Liver (tissue), 10 donors: ENCODE measurements at places on chromosomes 7 and 10.

- no peak for DNase-seq
- no peaks in the 10 kb centered on the region for H3K27me3 ChIP-seq
- no peaks in the 10 kb centered on the region for H3K4me1 ChIP-seq
- peaks cover 2% of the 10 kb centered on the region for H3K36me3 ChIP-seq
Measured at GRCh38 chr7:73704640-73705550, 14.6 kb downstream of the STX1A start.

GRCh38 chr7:138872576-138872975, 74.6 kb upstream of the ATP6V0A4 start:
- no peak for DNase-seq
- H3K4me3 ChIP-seq, result no peak overlapping the region
- no peaks in the 10 kb centered on the region for H3K36me3 ChIP-seq
- H3K27me3 ChIP-seq, result no peaks in the 10 kb centered on the region

DNA sequence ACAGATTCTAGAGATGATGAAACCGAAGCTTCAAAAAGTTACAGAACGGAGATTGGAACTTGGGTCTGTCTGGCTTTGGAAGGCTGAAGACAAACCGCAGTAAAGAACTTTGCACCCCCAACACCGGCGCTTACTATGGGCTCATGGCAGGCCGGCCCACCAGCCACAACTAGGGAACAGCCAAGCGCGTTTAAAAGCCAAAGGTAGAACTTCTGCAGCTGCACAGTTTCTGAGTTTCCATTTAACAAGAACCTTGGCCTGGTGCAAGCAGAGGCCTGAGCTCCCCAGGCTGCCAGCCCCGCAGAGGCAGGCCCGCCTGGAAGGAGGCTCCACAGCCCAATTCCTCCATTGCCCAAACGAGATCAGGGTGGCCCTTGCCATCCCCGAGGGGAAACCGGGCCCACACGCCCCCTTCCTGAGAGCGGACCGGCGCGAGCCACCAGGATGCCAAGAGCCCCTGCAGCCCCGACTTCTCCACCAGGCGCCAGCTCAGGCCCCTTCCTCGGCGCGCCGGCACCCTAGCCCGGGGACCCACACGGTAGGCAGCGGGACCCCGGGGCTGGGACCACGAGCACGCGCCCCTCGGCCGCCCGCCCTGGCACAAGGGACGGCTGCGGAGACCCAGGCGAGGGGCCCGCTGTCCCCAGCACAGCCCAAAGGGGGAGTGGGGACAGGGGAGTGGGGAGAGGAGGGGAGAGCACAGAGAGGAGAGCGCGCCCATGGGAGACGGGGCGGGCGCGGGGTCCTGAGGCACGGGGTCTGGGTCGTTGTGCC, 566 bp downstream of the MAD1L1 start:
- H3K27me3 ChIP-seq, result no peaks in the 10 kb centered on the region
- peaks cover 17% of the 10 kb centered on the region for H3K36me3 ChIP-seq
- H3K4me1 ChIP-seq, result peaks cover 16% of the 10 kb centered on the region
- H3K27ac ChIP-seq, result peak overlapping the region; percentile 70

GRCh38 chr7:79436378-79436777, 17.1 kb downstream of the MAGI2 start:
- DNase-seq, result no peak
- H3K36me3 ChIP-seq, result peaks cover 2% of the 10 kb centered on the region
- H3K27me3 ChIP-seq, result no peaks in the 10 kb centered on the region
- no peak overlapping the region for H3K27ac ChIP-seq
- no peaks in the 10 kb centered on the region for H3K4me1 ChIP-seq

DNA sequence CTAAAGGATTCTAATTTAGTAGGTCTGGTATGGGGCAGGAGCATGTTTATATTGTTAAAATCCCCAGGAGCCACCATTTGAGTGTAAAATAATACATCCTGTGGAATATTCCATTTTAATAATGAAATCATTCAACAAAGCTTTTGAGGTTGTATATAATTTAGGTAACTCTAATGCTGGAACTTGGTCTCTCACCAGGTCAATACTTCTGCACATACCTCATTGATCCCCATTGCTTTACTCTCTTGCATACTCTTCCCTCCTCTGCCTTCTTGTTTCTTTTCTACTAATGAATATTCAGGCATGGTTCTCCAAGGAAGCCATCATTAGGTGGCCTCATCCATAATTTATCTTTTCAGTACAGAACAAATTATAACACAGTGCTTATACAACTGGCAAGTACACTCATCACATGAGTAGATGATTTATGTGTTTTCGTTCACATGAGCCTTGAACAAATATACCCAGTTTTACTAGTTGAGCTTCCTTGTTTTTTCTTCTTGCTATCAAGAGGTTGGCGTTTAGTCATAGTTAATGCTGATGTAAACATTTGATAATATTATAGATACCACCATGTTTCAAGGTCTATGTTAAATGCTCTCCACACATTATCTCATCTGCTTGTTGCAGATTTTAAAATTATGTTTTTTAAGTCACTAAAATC, 7.2 kb downstream of the PALS2 start:
- H3K36me3 ChIP-seq, result no peaks in the 10 kb centered on the region
- no peaks in the 10 kb centered on the region for H3K27me3 ChIP-seq
- peaks cover 9% of the 10 kb centered on the region for H3K4me1 ChIP-seq
